ENCODE measurements at places on chromosomes 6 and 20.

DNA sequence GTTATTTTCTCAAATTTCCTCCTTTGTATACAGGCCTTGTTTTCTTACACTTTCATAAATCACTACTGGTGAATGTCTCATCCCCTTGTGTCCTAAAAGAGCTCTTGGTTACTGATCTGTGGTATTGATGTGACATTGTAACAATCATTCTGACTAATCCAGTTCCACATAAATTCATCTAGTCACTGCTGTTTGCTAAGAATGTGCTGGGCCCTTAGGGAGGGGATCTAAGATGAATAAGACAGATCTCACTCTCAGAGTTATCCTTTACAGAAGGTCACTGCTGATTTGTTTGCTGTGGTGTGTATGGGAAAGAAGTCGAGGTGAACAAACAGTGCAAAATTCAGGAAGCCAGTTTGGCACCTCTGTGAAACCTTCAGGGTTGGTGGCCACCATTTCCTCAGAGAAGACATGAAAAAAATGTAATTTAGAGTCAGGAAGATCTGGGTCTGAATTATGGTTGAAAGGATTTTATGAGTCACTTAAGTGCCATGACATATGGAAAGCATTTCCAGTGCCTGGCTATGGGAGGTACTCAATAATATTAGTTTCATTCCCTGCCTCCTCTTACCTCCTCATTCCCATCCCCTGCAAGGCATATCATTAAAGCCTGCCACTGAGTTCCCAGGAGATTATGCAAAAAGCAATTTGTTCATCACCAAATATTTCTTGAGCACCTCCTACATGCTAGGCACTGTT is 121.8 kb downstream of the COL9A1 start:
- DNase-seq: no peak

DNA sequence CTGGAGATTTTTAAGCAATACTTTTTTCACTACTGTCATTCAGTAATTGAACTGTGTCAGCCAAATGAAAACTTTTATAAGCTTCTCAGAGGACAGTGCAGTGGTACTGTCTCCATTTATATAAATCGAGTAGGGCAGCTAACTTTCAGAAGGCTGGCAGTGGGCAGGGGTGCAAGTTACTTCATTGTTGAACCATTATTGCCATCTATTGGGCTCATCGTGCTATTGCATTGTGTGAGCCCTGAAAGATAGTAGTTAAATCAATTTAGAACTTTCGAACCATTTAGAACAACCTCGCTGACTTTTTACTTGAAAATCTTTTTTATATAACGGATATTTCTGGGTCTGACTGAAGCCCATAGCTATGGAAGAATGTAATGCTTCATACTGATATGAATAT is 347.8 kb upstream of the PLCB4 start:
- DNase-seq: peak; percentile 71

DNA sequence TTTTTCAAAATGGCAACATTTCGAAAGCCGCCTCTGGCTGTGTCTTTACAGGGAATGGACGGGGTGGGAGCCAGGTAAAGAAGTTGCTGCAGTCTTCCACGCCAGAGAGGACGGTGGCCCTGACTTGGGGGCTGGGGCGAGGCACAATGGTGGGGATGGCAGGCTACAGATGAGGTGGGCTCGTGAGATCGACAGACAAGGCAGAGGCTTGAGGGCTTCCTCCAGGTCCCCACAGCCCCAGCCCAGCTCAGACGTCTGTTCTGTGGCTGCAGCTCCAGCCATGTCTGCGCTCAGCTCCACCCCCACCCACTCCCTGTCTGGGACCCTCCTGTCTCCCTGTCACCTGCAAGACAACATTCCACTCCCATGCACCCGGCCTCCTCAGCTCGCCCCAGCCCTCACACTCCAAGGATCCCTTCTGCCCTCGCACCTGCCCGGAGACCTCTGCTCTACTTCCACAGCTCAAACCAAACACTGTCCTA is 7.4 kb upstream of the C20orf144 start:
- DNase-seq: no peak

DNA sequence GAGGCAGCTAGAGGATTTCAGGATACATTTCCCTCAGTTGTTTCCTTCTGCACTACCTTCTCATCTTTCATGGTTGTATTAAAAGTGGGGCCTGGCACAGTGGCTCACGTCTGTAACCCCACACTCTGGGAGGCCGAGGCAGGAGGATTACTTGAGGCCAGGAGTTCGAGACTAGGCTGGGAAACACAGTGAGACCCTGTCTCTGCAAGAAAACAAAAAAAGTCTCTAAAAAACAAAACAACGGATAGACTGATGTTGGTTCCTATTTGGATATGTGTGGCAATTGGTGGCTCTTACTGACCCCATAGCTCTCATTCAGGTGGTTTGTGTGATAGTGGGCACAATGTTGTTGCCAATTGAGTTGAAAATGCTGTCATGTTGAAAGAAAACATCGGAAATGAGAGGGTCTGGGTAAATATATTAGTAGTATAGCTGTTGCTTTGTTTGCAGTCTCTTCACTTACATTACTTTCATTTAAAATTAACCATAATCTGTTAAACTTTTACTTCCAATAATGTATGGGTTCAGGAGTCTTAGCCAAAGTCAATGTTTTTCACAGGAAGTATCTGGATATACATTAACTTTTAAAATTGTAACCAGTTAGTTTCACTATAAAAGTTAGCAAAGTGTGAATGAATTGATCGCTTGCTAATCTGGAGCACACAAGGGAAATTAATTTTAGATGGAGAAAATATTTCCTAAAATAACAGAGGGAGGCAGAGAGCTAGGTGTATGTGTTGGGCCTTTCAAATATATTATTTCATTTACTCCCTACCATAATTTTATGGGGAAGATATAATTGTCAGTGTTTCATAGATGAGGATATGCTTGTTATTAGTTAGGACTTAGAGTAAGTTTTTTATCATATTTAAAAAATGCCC is 31.1 kb downstream of the UTRN start:
- no peak for DNase-seq

GRCh38 chr6:44789806-44790205 is 402.3 kb downstream of the CDC5L start:
- no peak for DNase-seq

GRCh38 chr6:157954150-157955117 is 27.2 kb upstream of the SYNJ2 start:
- DNase-seq: peak; percentile 16

DNA sequence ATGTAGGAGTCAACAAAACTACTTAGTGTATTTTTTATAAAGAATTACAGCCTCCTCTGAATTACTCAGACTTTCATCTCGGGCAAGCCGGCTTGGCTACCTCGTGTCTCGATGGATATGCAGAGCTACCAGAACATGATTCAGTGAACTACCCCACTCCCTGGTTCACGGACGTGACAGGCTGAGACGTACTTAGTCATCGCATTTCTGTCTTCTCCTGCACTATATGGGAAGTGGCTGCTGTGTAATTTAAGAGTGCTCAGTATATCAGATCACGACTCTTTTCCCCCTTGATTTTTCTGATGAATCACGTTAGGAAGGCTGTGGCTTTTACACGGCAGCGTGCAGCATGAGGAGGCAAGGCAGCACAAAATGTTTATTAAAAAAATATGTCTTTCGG is 302.7 kb upstream of the ZFP64 start:
- peak; percentile 35 for DNase-seq

GRCh38 chr6:56655996-56656395 is 13.3 kb upstream of the DST start:
- DNase-seq: no peak

DNA sequence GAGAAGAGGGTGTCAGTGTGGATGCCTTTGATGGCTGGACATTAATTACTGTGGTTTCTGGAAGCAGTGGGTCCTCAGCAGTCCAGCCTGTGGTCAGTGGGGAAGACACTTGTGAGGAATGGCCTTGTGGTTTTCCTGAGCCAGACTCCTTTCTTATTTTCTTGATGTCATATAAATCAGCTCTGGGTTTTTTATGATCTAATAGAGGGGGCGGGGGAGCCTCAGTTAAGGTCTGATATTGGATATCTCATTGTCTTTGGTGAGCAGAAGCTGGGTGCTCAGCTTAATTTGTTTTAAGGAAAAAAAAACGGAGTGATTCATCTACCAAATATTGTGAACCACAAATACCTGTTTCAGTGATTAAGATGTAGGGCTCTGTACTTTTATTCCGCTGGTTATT is 62.1 kb downstream of the OTOR start:
- DNase-seq: no peak

DNA sequence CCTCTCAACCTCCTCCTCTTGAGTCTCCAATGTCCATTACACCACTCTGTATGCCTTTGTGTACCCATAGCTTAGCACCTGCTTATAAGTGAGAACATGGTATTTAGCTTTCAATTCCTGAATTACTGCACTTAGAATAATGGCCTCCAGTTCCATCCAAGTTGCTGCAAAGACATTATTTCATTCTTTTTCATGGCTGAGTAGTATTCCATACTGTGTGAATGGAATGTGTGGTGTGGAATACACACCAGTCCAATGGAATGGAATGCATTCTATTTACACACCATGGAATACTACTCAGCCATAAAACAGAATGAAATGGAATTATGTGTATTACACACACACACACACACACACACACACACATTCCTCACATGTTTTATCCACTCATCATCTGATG is 116.1 kb downstream of the BACH2 start:
- no peak for DNase-seq

All from suppressor macrophage treated with lipopolysaccharide for 4 hours (primary cell).